ENCODE measurements at places on chromosomes 2 and 18.

DNA sequence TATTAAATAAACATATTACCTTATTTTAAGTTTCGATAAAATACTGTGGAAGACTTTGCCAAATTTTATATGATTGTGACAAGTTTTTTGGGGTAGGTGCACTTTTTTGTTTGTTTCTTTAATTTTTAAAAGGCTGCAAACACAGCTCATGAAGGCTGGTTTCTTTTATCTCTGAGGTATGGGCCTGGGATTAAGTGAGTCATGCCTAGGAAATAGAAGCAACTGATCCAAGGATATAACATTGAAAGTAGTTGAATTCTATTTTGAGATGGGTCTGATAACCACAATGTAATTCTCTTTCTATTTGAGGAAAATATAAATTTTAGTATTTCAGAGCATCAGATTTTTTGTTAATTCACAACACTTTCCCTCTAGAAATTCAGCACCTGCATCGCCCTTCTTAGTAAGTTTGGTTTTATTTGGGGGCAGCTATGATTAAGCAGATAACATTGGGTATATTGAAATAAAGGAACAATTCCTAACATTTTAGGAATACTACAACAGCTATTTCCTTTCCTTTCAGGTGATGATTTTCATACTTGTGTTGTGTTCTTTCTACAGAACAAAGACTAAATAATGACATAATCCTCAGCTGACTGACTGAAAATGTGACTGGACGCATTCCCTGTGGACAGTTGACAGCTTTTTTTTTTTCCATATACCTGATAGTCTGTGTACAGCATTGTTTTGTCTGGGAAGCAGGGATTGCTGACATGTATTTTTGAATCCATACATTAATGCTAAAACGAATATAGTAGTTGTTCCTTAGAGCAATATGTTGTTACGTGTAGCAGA is 16.8 kb downstream of the RBM45 start:
- no peak for DNase-seq

- DNase-seq = no peak
Measured at GRCh38 chr2:33029926-33030325, 83.2 kb downstream of the LTBP1 start.

GRCh38 chr18:8142131-8142711 is 467.0 kb upstream of the RAB12 start:
- no peak for DNase-seq

GRCh38 chr18:76923485-76924085 is 101.2 kb downstream of the ZNF236 start:
- peak; percentile 5 for DNase-seq

DNA sequence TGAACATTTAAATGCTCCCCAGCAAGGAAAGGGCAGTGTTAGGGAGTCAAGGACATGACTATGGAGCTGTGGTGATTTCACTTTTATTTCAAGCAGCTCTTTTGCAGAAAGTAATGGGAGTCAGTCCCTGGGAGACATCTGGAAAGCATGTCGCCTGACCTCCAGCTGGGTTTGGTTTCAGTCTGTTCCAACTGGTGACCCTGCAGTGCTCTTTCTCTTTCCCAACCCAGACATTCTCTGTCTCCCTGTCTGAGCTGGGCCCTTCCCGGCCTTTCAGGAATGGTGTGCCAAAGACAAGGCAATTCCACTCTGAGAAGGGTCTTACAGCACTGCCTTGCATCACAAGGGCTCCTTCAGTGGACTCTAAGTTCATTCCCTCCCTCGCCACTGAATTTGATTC is 323.2 kb downstream of the OSR1 start:
- no peak for DNase-seq

DNA sequence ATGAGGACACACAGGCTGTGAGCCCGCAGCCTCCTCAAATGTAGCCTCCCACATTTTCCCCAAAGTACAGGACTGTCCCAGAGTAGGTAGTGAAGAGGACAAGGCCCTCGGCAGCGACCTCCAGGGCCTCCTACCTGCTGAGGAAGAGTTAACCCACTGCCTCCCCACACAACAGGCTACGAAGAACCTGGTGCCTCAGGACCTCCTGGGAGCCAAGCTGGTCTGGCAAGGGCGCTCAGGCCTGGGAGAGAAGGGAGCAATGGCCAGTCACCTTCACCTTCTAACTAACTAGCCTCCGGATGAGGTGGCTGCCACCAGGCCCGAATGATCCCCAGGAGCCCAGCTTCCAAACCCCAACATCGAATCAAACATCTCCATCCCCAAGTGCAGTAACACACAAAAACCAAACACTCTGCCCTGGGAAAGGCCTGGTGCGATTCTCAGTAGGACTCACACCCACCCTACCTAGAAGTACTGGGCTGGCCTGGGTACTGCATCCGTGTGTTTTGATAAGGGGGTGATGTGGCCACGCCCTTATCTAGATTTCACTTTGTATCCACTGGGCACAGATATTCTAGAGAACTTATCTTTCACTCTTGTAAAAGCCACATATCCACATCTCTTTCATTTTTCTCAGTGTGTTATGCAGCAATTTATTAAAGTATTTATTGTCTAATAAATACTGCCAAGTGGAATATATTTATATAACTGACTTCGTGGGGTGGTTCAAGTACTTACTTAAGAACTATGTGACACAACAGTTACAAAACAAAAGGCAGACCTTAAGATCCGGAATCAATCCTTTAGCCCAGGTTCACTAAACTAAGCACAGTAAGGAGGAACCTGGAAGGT is 9.7 kb downstream of the ERFE start:
- DNase-seq = no peak

GRCh38 chr2:114400890-114401289 is 41.6 kb upstream of the DPP10 start:
- no peak for DNase-seq

DNA sequence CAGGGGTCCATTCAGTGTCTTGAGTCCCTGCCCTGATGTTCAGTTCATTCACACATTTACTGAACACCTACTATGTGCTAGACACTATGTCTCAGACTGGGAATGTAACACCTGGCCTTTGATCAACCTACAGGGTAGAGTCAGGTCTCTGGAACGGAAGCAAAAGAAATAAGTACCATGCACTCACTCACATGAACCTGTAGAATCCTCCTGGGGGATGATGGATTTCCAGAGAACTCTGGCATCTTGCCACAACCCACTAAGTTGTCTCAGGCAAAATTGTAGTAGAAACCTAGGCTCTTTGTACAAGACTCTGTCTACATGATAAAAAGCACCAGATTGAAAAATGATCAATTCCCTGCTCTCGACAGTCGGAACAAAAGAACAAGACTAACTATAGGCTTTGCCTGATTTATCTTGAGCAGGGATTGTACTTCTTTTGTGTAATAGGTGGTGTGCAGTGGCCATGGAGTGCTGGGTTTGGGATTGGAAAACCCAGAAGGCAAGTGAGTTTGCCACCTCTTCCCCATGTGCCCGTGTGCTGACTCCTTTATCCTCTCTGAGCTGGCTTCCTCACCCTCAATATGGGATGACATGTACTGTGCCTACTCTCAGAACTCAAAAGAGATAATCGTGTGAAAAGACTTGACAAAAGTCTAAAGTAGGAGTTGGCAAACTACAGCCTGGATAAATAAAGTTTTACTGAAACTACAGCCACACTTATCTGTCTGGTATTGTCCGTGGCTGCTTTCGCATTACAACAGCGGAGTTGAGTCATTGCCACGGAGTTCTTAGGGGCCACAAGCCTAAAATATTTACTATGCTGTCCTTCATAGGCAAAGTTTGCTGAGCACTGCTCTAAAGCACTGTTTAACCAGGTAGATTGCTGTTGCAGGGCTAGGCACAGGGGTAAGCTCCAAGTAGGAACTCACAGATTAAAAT is 4.4 kb downstream of the CAPN14 start:
- no peak for DNase-seq

GRCh38 chr2:60882971-60883753 is 1.8 kb downstream of the REL start:
- DNase-seq = no peak

All from HTR-8/SVneo (cell line).